ENCODE measurements at places on chromosomes 7 and 10. TPM values are rescaled to one million over a fixed set of nuclear protein-coding genes. Genes with fewer than 3 reads are reported as not detected.

The SLC26A3 gene
- total RNA-seq: not detected

The CPN1 gene
- not detected for total RNA-seq

The OGDHL gene
- total RNA-seq: 0.18 TPM

- H3K27me3 ChIP-seq: no peaks in the 10 kb centered on the region
- H3K36me3 ChIP-seq: no peaks in the 10 kb centered on the region
- H3K4me1 ChIP-seq: no peaks in the 10 kb centered on the region
- H3K27ac ChIP-seq: no peak overlapping the region
- DNase-seq: no peak
Observed at GRCh38 chr7:71721742-71722141, 589.8 kb downstream of the GALNT17 start.

GRCh38 chr7:36613031-36613614 lies 111.2 kb downstream of the AOAH start:
- H3K36me3 ChIP-seq: no peaks in the 10 kb centered on the region
- H3K4me1 ChIP-seq: no peaks in the 10 kb centered on the region

Data from IMR-90 (cell line).